AG09309 (cell line): ENCODE measurements at places on chromosomes 6 and 20.

DNA sequence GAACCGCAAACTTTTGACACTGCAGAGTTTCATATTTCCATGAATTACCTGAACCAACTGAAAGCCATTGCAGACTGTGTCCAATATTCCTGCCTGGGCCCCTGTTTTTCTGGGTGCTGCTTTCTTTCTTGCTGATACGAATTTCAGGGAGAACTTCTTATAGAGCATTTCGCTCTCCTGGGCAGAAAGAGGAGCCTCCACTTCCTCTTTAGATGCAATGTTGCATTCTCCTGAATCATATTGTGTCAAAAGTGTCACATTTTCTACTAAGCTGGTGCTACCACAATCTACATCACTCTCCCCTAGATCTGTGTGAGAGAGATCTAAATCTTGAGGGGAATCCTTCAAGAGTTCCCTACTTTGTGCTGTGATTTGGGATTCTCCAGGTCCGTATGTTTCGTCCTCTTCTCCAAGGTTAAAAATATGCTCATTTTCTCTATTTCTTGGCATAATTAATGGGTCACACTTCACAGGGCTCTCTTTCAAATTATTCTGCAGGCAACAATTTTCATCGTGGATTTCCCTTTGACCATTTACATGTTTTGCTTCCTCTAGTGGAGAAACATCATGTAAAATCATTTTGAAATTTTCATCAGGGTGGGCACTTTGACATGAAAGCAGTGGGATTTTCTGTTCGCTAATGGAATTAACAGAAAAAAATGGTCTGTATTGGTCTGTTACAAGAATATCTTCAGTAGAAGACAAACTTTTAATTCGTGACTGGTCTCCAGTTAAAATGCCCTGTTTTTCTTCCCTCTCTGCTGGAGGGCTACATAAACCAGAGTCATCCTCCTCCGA is 102.3 kb downstream of the DST start:
- no peak for DNase-seq

DNA sequence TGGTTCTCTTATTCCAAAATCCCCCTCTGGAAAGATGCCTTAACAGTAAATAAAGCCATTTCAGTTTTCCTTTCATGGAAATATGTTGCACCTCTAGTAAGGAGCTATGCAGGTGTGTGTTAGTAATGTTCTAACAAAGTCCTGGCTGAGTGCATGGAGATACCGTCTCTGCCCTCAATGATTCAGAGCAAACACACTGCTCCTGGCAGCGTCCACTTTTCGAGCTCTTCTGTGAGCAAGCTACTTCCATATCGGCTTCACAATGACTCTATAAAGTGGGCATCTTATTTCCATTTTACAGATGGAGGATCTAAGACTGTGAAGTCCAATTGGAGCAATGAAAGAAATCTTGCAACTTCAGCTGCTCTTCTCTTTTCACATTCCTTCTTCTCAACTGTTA is 3.1 kb downstream of the KLHL32 start:
- DNase-seq, result no peak

DNA sequence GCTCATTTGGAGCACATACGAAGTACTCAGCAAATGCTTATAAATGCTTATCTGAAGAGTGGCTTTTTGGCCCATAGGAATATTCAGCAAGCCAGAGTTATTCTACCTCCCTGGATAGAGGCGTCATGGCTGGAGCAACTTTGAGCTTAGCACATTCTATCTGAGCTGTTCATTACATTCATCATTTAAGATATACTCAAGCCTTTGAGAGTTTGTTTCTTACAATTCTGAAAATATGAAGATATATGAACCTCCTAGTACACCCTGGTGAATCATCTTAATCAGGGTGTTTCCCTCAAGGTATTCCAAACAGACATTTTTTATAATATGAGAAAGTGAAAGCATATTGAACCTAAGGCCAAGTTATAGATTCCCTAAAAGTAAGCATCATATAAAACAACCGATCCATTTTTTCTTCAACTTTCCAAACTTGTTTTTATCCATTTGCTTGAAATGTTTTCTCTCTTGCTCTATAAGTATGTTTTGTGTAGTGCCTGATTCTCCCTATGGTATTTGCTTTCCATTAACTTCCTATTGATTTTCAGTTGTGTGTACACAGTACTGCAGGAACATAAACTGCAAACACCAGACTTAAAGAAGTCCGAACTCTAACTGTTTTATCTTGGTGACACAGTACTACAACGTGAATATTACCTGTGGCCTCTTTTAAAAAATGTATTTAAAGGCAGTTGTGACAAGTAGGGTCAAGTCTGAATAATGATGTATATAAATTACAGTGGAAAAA is 139.7 kb upstream of the PTPRK start:
- no peak for DNase-seq

DNA sequence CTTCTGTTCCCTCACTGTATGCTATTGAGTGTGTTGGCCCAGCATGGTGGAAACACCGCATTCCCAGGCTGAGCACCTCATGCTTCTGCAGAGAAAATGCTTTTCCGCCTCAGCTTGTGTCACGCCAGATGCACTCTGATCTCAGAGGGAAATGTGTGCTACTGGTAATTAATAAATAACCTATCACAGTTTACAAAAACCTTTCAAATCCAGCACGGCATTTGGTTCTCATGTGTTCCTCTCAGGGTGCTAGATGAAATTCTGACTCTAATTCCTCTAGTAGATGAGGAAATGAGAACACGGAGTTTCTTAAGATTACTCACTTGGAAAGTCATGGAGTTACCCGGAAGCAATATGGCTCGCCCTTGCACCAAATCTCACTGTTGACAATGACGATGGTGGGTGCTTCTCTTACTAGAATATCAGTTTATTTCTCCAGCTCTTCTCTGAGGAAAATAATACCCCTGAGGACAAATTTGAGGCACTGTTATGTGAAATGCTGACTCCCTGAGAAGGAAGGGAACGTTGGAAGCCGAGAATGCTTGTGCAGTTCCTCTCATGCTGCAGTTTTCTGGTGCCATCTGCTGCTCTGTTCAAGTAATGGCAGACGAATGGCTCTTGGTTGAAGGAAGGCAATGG is 116.6 kb downstream of the RNF144B start:
- peak; percentile 33 for DNase-seq

- peak; percentile 79 for DNase-seq
Measured at GRCh38 chr6:155528982-155529453, 73.4 kb upstream of the NOX3 start.

- DNase-seq, result no peak
Measured at GRCh38 chr20:52572687-52573086, 381.1 kb upstream of the ZFP64 start.

GRCh38 chr6:138499303-138500018 is at the start of gene NHSL1:
TSS of gene NHSL1 (minus strand) at chr6:138499494. CDS start at chr6:138499290, 204 bp downstream.
- DNase-seq, result no peak

GRCh38 chr6:35473075-35473849 is 5.1 kb downstream of the RPL10A start:
- DNase-seq, result no peak

GRCh38 chr20:62494537-62494936 is 18.7 kb upstream of the GATA5 start:
- no peak for DNase-seq

- no peak for DNase-seq
Measured at GRCh38 chr6:20919677-20920385, 385.6 kb downstream of the CDKAL1 start.

- DNase-seq, result no peak
Measured at GRCh38 chr6:108169464-108170331, 3.9 kb downstream of the NR2E1 start.
